ENCODE measurements at places on chromosomes 5 and 9.

- DNase-seq = no peak
Observed at GRCh38 chr9:21985964-21986667, 8.1 kb downstream of the CDKN2A start.

- DNase-seq = no peak
Observed at GRCh38 chr5:89267788-89268187, 384.8 kb upstream of the MEF2C start.

- no peak for DNase-seq
Observed at GRCh38 chr9:77028478-77028877, 9.0 kb downstream of the FOXB2 start.

DNA sequence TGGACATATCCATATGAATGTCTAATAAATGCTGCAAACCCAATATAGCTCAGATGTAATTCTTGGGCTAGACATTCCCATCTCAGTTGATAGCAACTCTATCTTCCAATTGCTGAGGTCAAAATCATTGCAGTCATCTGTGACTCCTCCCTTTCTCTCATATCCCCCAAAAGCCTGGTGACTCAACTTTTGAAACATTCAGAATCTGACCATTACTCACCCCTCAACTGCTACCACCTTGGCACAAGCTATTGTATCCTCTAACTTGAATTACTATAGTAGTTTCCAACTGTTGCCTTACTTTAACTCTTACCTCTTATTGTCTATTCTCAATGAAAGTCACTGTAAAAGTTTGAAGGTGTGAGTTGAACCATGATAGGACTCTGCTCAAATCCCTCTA is 600.1 kb upstream of the RGMB start:
- DNase-seq = no peak

DNA sequence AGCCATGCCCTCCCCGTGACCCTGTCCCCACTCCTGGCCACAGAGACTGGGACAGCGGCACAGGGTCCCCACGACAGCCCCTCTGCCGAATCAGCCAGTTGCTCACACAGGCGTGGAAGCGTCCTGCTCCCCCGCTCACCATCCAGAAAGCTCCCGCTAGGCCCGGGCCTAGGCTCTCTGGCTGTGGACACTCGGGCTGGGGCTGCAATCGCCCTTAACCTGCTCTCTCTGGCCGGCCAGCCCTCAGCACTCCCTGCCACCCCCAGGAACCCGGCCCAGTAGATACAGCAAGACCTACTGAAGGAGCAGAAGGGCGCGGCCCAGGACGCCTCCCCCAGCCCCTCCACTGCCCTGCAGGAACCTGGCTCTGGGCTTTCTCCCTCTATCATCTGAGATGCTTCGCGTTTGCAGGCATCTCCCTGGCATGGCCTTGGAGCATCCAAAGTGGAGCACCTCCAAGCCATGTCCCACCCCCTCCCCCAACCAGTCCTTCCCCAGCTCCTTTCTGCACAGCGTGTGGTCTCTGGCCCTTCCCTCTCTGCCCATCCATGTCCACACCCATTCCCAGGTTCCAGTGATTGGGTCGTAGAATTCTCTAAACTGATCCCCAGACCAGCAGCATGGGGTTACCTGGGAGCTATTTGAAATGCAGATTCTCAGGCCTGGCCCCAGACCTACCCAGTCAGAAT is 113.7 kb upstream of the LMX1B start:
- DNase-seq = no peak

GRCh38 chr9:6076851-6077250 is 61.4 kb upstream of the RANBP6 start:
- no peak for DNase-seq

- DNase-seq = no peak
Observed at GRCh38 chr5:8340739-8341344, 471.9 kb downstream of the MTRR start.

DNA sequence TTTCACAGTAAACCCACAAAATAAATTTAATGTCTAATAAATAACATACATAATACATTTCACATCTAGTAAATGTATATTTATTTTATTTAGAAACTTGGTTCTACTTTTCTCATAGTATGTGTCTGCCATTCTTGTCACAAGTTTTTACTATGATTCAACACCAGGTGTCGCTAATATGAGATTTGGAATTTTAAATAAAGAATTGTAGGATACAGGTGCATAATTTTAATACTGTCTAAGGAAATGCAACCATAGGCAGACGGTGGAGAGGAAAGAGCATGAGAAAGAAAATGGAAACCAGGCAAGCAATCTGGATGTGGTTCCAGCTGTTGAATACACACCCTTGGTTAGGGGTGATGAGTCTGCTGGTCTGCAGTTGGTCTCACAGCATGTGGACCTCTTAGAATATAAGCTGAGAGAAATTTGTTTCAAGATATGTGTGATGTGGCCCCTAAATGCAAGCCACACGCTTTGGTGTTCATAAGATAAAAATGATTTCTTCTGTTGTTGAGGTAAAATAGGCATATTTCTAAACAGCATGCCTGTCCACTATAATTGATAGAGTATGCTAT is 114.7 kb upstream of the TXNDC8 start:
- DNase-seq = peak; percentile 26

- no peak for DNase-seq
Observed at GRCh38 chr5:122015471-122015870, 53.7 kb downstream of the SRFBP1 start.

DNA sequence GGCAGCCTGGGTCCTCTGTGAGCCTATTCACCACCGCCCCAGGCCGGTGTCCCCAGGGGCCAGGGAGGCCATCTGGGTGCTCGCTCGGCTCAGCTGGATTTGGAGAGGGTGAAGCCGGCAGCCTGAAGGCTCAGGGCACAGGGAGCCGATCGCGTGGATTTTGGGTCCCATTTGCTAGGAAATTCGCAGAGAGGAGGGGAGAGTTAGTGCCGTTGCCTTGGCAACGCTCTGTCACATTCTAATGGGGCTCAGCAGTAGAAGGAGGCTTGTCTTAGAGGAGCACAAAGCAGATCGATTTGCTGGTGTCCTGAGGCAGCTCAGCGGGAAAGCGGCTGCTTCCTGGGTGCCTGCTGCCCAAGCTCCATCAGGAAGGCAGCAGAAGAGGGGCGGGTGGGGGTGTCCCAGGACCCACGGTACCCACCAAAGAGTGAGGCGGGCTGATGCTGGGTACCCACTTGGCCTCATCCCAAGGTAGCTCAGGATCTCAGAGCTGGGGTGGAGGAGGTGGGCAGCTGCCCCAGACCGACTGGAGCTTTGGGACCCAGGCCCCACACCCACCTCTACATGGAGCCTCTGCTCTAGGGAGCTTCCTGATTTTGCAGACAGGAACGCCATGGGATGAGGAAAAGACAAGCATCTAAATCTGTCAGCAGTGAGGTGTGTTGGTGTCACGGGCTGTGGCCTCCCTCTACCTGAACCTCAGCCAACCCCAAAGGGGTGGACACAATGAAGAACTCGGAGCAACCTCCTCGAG is 17.1 kb upstream of the OLFM1 start:
- no peak for DNase-seq

DNA sequence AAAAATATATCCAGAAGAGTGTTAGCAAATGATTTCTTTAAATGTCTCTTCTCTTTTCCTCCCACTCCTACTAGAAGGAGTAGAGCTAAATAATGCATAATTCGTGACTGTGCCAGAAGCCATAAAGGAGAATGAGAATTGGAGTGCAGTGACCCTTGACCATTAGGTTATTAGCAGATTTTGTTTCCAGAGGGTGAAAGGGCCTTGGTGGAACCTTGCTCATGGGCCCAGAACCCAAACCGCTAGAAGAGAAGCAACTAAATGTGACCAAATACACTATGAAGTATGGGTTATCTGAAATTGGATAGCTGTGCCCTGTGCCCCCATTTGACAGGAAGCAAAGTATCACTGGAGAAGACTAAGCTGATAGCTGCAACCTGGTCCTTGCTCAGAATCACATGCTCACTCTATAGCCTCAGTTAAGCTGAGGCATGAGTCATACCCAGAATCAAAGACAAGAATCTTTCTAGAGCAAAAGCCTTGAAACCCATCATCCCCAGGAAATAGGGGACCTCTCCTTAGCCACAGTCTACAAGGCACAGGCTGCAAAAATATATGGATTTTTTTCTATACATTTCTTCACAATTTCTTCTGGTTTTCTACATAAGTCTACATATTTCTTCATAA is 36.3 kb downstream of the CAPSL start:
- DNase-seq = no peak

GRCh38 chr5:65474130-65474711 is 7.5 kb downstream of the ADAMTS6 start:
- DNase-seq = no peak

DNA sequence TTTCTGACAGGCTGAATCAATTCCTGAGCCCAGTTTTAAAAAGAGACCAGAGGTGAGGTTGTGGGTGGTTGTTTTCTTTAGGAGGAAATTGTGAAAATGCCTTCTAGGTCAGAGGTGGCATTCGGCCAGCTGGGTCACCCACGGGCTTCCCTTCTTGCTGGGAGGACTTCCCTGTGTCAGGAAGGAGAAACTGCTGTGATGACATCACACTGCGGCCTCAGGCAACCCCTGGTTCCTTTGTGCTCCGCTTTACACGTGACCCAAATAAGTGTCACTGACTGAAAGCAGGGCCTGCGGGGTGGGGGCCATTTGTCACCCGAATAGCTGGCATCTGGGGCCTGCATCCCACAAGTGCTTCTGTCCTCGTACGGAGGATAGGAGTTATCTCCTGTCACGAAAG is 39.7 kb downstream of the FABP6 start:
- DNase-seq = peak; percentile 27

GRCh38 chr5:96509721-96510350 is 76.8 kb upstream of the PCSK1 start:
- DNase-seq = no peak

DNA sequence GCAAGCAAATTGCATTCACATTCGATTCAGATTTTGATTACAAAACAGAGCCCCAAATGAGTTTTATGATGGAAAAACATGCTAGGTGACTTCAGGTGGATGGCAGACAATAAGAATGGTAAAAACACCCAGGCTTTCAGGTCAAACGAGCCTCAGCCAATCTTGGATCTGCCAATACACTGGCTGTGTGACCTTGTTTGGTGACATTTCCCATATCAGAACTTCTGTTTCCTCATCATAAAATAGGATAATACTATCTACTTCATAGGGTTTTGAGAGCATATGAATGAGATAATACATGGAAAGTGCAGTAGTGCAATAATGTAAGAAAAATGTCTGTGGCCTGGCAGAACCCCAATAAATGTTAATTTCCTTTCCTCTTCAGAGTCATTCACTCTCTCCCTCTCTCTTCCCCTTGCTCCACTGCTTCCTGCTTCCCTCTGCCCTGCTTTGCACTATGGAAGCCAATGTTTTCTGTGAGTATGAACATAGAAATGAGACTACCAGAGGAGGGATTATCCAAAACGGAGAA is 54.7 kb downstream of the SH3RF2 start:
- no peak for DNase-seq

- DNase-seq = no peak
Observed at GRCh38 chr5:35201291-35201690, 29.0 kb downstream of the PRLR start.

DNA sequence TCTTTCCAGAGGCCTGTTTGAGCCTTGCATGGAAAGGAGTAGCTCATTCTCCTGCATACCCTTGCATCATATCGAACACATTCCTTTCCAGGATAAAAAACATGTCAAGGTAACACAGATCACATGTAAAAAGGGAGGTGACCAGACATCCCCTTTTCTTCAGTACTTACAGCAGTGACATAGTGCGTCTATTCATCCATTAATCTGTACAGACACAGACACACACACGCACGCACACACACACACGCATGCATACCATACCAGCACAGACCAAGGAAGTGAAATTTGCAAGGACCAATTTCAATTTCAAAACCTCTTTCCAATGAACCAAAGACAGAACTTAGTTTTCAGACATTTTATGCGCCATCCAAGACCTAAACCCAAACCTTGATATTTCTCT is 256.0 kb downstream of the PAPPA start:
- DNase-seq = no peak

GRCh38 chr9:130332384-130332926 is 66.9 kb downstream of the HMCN2 start:
- DNase-seq = no peak

DNA sequence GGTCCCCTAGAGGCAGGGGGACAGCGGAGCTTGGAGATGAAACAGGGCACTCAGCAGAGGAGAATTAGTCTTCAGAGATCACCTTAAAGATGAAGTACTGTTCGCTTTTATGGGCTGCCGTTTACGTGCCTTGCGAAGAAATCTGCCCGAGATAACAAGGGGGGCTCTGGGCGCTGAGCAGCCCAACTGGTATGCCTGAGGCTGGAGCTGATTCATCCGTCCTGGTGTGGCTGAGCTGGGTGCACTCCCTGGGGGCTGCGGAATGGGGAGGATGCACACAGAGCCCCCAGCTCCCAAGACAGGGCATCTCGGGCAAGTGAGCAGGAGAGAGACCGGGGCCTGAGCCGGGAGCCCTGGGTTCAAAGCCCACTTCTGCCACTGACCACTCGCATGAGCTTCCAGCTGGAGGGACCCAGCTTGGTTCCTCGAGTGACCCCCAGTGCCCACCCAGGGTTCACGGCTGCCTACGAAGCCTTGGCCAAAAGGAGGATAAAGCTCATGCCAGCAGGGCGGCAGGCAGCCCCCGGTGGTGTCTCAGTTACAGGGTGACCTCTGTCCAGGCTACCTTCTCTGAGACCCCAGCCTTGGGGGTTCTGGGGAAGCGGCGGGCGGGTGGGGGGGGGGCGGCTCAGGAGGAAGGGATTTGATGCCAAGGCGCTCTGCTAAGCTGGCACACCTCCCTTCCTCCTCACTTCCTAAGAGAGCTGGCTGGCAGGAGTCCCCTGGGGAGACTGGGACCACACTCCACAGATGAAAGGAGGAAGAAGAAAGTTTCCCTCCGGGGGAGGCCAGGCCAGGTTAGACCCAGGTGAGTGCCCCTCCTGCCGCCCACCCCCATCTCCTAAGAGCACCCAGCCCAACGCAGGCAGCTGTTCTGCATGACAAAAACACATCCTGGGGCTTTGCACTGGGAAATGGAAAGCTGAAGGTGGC is 5.7 kb downstream of the FIBCD1 start:
- DNase-seq = no peak

DNA sequence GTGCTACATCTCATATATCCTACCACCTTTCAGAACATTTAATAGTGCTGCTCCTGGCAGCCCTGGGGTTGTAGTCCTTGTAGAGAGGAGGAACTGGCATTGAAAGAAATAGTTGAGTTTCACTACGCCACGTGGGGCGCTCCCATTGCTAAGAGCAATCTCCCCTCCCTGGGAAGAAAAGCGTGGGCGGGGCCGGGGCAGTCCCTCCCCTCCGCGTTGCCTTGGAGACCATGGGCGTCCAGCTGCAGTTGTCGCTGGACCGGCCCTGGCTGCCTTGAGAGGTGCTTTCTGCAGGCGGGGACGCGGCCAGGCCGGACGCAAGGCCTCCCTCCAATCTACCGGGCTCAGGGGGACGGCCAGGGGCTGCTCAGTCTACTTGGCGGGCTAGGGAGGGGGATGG is 368 bp upstream of the CCDC180 start:
- peak; percentile 90 for DNase-seq

- DNase-seq = no peak
Observed at GRCh38 chr5:19975795-19976194, 12.2 kb downstream of the CDH18 start.

DNA sequence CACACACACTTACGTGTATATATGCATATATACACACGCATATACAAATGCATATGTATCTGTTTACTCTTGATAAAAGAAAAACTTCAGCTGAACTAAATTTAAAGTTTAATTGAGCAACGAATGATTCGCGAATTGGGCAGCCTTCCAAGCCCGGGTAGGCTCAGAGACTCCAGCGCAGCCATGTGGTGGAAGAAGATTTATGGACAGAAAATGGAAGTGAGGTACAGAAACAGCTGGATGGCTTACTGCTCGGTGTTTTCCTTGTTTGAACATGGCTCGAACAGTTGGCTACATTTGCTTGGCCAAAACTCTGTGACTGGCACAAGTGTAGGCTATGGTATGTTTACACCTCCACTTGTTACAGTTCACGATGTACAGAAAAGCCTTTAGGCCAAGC is 239.3 kb upstream of the PRDM9 start:
- DNase-seq = no peak

- DNase-seq = no peak
Observed at GRCh38 chr9:127132921-127133647, 10.6 kb upstream of the ANGPTL2 start.

Data from muscle of arm (tissue), 14 donors.